ENCODE measurements at places on chromosomes 2 and 18.
A peak's percentile ranks its signal among the peaks of the same experiment; 100 is the strongest.

DNA sequence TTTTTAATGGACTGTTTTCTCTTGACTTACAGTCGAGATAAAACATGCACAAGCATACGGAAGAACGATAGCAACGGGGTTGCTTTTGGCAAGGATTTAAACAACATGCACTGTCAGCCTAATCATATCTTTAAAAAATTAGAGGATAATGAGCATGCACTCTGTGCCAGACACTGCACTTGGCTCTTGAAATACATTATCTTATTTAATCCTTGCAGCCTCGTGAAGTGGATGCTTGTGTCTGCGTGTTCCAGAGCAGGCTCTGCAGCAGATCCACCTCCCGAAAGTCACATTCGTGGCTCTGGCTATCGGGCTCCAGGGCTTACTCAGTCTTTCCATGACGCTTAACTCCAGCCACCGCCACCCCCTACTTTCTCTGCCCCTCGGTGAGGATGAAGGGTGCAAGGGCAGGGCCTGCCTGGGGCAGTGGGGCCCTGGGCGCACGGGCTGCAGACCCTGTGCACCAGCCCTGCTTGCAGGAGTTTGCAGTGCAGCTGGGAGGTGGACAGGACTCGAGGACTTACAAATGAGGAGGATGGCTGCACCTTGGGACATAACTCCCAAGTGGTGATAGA is 61.7 kb downstream of the ACKR3 start:
- no peak for DNase-seq

- DNase-seq, result no peak
These were observed 25.3 kb downstream of the MYO1B start for GRCh38 chr2:191270306-191271161.

- no peak for DNase-seq
These were observed 500.6 kb upstream of the MYT1L start for GRCh38 chr2:2831633-2832032.

DNA sequence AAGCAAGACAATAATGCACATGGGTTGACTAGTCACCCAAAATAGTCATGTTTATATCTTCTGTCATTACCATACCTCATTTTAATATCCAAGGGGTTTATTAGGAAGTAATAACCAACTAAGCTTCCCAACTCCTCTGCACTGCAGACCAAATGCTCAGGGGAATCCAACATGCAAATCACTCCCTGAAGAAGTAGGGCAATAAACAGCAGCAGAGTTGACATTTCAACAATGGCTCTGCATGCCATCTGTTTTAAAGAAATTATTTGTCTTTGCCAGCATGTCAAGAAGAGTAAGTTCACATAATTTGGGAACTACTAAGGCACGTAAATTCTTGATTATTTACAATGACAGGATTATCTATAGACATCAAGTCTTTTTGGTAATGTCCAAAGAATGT is 84.4 kb upstream of the LYPD1 start:
- no peak for DNase-seq

DNA sequence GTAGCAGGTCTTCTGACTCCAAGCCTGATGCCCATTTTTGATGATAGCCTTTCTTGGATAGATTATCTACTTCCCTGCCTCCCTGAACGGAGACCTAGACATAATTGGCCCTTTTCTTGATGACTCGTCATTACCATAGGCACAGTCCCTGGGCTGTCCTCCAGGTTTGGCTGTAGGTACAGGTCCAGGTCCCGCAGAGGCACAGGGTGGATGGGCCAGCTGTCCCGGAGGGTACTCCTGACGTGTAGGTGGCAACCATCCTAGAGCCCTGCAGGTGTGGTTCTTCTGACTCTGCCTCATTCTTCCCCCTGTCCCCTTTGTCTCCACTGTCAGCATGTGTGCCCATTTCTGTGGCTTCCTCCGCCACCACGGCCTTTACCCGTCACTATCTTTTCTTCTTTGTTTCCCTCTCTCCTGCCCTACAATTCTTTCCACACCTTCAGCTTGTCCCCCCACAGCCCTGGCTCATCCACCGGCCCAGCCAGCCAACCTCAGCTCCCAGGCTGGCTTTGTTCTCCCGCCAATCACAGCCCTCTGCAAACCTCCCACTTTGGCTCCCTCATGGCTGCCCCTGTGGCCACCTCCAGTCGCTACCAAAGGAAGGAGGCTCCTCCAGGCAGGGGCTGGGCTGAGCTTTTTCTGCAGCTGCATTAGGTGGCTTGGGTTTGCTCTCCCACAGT is 102.8 kb downstream of the SMAD7 start:
- no peak for DNase-seq

- no peak for DNase-seq
These were observed 21.6 kb downstream of the KIF1A start for GRCh38 chr2:240798327-240798905.

DNA sequence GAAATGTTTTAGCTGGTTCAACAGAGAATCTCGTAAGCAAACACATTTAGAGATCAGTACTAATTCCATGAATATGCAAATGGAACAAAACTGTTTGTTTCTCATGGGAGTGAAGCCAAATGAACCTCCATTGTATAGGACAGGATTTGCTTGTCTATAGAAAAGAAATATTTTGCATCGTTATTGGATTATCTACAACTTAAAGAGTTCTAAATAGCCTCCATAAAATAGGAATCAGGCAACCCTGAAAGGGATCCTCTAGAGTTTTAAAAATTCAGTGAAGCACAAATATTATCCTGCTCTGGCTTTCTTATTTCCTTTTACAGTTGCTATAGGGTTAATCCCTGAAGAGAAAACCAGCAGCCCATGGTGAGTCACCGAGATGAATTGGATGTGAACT is 378.4 kb upstream of the NRXN1 start:
- DNase-seq, result no peak

GRCh38 chr2:240469740-240470139 is 34.3 kb downstream of the GPC1 start:
- no peak for DNase-seq

DNA sequence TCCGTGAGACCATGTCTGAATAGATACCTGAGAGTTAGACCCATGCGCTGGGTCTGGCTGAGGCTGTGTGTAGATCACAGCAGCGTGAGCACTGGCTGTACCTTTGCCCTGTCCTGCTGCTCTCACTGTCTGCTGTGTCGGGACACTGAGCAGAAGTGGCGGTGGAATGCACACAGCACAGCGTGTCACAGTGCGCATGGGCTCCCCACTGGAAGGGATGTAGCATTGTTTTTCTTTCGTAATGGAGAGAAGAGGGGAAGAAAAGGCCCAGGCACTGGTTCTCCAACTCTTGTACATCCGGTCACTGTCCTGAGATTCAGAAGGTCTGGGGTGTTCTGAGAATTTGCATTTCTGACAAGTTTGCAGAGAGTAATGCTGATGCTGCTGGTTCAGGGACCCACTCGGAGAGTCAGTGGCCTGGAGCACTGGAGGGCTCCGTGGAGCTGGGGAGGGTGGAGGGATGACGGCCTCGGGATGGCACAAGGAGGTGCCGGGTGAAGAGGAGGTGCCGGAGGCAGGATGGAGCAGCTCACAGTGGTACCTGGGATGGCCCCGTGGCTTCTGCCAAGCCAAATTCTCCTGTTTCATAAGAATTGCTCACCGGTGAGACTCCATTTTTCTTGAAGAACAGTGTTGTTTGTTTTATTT is 252.8 kb downstream of the LDLRAD4 start:
- no peak for DNase-seq

DNA sequence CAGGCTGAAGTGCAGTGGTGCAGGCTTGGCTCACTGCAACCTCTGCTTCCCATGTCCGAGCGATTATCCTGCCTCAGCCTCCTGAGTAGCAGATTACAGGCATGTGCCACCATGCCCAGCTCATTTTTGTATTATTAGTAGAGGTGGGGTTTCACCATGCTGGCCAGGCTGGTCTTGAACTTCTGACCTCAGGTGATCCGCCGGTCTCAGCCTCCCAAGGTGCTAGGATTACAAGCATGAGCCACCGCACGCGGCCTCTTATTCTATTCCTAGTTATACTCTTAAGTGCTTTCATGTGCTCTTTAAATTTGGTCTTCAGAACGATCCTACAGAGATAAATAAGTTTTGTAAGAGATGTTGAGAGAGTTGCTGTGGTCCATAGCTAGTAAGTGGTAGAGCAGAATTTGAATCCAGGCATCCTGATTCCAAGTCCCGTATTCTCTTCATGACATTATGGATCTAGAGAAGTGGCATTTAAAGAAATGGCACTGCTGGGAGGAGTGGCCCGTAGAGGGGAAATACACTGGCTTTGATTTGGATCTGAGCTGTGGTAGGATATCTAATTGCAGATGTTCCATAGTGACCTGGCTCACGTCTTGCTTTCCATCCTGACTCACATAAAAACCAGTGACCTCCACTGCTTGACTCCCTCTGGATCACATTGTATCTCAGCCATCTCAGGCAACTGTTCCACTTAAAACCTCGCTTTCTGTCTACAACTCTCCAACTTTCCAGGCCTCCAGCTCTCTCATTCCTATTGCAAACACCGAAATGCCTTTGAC is 22.8 kb upstream of the ME2 start:
- DNase-seq, result no peak

DNA sequence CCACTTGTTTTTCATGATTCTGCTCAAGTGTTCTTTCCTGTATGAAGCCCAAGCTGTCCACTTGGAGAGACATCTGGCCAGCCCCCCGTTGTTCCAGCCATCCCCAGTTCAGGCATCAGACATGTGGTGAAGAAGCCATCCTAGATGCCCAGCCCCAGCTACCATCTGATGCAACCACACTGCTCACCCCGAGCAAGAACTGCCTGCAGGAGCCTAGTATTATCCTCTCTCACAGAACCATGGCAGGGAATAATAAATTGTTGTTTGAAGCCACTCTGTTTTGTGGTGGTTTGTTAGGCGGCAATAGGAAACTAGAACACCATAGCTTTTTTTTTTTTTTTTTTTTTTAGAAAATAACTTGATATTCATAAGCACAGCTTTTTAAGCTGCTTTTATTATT is 19.5 kb upstream of the DARS1 start:
- no peak for DNase-seq

DNA sequence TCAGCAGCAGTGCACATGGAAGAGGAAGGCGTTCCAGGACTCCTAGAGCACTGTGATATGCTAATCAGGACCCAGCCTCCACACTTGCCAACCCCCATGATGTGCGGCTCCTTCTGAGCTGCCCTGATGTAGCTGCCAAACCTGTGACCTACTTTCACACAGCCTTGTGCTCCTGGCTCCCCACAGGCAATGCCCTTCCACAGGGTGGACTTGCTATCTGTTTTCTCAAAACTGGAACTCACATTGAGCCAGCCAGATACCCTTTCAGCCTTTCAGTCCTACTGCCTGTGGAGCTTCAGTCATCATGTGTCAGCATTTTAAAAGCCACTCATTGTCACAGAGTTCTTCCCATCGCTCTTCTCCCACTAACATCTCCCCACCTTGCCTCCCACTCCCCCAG is 181.6 kb downstream of the AFF3 start:
- DNase-seq, result no peak

GRCh38 chr2:7685342-7686015 is 768.3 kb downstream of the RNF144A start:
- peak; percentile 66 for DNase-seq

- no peak for DNase-seq
These were observed 3.0 kb upstream of the CCDC93 start for GRCh38 chr2:118016911-118017310.

GRCh38 chr2:192314800-192315481 is 120.2 kb upstream of the TMEFF2 start:
- no peak for DNase-seq

- no peak for DNase-seq
These were observed 1.4 kb downstream of the ACTR1B start for GRCh38 chr2:97662386-97662894.

- DNase-seq, result peak; percentile 36
These were observed 223.4 kb upstream of the SMAD2 start for GRCh38 chr18:48153613-48154481.

- DNase-seq, result no peak
These were observed 163.0 kb downstream of the FIGN start for GRCh38 chr2:163572850-163573249.

GRCh38 chr18:45275367-45276113 is 339.7 kb upstream of the SLC14A2 start:
- peak; percentile 35 for DNase-seq

GRCh38 chr18:63348508-63349136 is 18.4 kb downstream of the KDSR start:
- DNase-seq, result no peak

DNA sequence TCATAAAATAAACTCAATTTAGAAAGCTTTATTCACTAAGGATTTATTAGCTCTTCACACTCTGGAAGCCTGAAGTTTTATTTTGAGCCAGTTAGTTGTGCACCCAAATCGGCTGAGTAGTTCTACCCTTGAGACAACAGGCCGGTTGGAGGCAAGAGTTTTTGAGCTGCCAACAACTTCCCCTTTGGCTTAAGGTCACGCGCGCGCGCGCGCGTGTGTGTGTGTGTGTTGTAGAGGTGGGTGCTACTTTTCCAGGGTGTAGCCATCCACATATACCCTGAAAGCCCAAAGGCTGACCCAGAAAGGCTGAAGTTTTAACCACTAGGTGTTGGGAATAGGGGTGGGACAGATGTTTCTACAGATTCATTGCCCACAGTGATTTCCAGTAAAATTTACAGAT is 150.2 kb upstream of the LHCGR start:
- DNase-seq, result no peak

DNA sequence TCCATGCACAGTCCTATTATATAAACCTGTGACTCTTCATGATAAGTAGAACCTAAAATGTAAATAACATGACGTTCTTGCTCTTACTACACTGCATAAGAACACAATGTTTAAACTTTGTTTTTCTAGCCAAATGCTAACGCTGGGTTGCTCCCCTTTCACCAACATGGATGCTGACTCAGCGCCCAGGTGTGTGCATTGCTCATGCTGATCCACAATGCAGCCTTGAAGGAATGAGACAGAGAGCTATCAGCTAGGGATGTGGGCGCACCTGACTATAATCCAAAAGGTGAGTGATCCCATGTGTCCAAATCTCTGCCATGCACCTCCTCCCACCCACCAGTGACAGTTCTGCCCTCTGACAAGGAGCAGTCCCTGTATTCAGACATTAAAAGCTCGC is 235.0 kb downstream of the IRS1 start:
- no peak for DNase-seq

DNA sequence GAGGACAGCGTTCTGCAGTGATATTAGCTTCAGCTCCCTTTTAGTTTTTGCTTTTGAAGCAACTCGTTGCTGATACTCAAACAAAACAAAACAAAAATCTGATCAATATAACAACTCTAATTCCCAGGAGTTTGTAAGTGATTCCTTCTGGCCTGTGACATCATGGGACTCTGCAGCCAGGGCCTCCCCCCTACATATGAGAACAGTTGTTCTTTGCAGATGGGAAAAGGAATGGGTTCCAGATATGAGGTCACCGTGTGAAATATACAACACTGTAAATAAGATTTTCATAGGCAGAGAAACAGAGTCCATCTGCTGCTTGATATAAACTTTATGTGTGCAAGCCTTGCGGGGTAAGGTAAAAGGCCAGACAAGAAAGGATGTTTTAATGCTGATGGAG is 56.7 kb downstream of the DIS3L2 start:
- DNase-seq, result no peak

GRCh38 chr18:50429207-50429948 is 54.5 kb downstream of the SKA1 start:
- peak; percentile 43 for DNase-seq
